ENCODE measurements at places on chromosomes 13 and 19.

DNA sequence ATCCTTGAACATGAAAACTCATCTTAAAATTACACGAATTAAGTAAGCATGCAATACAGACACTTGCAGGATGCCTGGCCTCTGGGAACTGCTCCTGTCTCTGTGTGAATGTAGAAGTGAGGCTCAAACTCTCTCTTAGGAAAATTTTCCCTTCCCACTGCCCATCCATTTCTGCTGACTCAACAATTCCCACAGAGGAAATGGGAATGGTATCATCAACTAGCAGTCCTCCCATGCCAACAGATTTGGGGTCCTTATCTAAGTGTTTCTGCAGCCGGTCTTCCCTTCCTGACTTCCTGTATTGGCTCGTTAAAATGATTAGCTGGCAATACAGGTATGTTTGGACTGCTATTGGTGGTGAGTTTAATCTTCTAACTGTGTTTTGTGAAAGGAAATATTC, 85.8 kb downstream of the DOCK9 start:
- DNase-seq = no peak

GRCh38 chr19:29796173-29796573, 15.6 kb upstream of the CCNE1 start:
- no peak for DNase-seq

- DNase-seq = no peak
Observed at GRCh38 chr19:14440049-14440448, 6.9 kb downstream of the PKN1 start.

- peak; percentile 95 for DNase-seq
Observed at GRCh38 chr13:43307921-43308433, 284.6 kb downstream of the DNAJC15 start.

DNA sequence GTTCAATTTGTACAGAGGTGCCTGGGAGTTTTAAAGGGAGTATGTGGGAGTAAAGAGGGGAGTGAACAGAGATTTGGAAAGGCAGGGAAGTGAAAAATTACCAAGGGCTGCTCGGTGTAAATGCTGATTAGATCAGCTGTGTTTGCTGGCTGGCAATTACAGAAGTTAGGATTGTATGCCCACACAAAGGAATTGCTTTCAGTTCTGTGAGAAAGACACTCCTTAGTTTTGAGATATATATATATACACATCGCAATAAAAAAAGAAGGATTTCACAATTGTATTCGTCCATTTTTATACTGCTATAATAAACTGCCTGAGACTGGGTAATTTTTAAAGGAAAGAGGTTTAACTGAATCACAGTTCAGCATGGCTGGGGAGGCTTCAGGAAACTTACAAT, 196.3 kb downstream of the SLITRK5 start:
- no peak for DNase-seq

Measured in fibroblast of pulmonary artery (primary cell).